ENCODE measurements at places on chromosomes 1 and 21.

GRCh38 chr1:219066631-219067349, 106.9 kb upstream of the LYPLAL1 start:
- H3K27me3 ChIP-seq: no peaks in the 10 kb centered on the region
- DNase-seq: no peak
- no peaks in the 10 kb centered on the region for H3K36me3 ChIP-seq
- H3K27ac ChIP-seq: no peak overlapping the region
- no peaks in the 10 kb centered on the region for H3K4me1 ChIP-seq
- H3K4me3 ChIP-seq: no peak overlapping the region

- no peak for DNase-seq
- no peaks in the 10 kb centered on the region for H3K36me3 ChIP-seq
- no peak overlapping the region for H3K27ac ChIP-seq
- no peaks in the 10 kb centered on the region for H3K27me3 ChIP-seq
- H3K4me1 ChIP-seq: peaks cover 12% of the 10 kb centered on the region
Observed at GRCh38 chr1:32984455-32985171, 20.0 kb upstream of the RNF19B start.

DNA sequence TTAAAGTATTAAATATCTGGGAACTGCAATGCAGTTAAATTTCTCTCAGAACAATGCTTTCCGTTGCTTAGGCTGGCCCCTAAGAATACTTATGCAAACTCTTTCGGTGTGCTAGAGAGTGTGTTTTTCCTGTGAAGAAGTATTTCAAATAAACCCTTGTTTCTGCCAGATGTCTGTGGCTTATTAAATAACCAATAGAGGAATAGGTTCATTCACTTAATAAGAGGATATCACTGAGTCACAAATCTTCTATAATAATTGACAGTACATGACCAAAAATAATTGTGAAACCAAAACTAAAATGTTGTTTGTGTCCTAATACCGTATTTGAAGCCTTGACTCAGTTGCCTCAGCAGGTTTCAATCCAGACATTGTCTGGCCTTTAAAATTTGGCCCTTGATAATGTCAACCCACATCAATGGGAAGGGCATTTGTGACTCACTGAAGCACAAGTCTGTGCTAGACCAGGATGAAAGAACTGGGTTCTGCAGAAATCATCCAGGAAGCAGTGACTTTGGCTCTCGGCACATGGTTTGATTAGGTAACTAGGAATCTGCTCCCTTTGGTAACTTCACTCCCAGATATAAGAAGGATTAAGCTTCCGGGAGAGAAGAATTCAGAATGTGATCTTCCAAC, 104.2 kb upstream of the BARHL2 start:
- no peak for DNase-seq
- no peaks in the 10 kb centered on the region for H3K27me3 ChIP-seq
- H3K36me3 ChIP-seq: no peaks in the 10 kb centered on the region
- H3K4me3 ChIP-seq: no peak overlapping the region
- H3K4me1 ChIP-seq: no peaks in the 10 kb centered on the region
- H3K27ac ChIP-seq: no peak overlapping the region

GRCh38 chr1:115949156-115949555, 27.2 kb upstream of the SLC22A15 start:
- no peak for DNase-seq
- H3K36me3 ChIP-seq: no peaks in the 10 kb centered on the region
- H3K4me3 ChIP-seq: no peak overlapping the region
- H3K27me3 ChIP-seq: no peaks in the 10 kb centered on the region
- no peaks in the 10 kb centered on the region for H3K4me1 ChIP-seq

DNA sequence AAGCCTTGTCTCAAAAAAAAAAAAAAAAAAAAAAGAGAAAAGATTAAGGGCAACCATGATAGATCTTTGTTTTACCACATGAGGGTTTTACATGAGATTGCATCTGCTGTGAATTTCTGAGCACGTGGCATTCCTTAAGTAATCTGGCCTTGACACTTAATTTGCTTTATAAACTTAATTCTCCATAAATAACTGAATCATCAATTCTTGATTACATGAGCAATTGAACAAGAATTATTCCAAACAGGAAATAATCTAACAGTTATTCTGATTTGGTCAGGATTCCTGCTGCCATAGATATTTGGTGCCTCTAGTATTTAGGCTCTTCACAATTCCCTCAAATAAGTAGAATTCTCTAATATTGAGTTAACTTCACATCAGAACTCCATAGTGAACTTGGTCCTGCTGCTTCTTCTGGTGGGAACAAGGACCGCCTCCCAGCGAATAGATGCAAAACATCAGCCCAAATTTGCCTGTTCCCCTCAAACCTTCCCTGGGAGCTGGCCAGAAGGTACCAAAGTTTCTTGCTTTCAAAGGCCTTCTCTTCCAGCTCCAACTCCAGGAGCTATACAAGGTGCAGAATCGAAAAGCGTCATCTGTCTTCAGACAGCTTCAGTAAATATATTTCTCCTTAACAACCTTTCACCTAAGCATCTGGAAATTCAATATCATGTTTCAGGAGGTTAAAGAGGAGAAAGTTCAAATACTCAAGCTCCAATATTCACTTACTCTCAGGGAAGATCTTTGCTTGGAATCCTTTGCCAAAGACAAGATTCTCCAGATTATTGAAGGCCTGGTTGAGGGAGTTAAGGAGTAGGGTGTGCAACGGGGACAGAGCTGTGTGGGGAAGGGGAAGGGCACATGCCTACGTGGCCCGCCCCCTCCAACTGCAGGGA, 1.0 kb downstream of the KRTCAP2 start:
- H3K4me1 ChIP-seq: peaks cover 17% of the 10 kb centered on the region
- DNase-seq: no peak
- peaks cover 37% of the 10 kb centered on the region for H3K36me3 ChIP-seq
- no peaks in the 10 kb centered on the region for H3K27me3 ChIP-seq

GRCh38 chr1:42923367-42924081, 35.1 kb downstream of the SLC2A1 start:
- H3K4me1 ChIP-seq: peaks cover 13% of the 10 kb centered on the region
- DNase-seq: no peak
- H3K27me3 ChIP-seq: no peaks in the 10 kb centered on the region
- H3K4me3 ChIP-seq: peak overlapping the region; percentile 77
- peak overlapping the region; percentile 95 for H3K27ac ChIP-seq

DNA sequence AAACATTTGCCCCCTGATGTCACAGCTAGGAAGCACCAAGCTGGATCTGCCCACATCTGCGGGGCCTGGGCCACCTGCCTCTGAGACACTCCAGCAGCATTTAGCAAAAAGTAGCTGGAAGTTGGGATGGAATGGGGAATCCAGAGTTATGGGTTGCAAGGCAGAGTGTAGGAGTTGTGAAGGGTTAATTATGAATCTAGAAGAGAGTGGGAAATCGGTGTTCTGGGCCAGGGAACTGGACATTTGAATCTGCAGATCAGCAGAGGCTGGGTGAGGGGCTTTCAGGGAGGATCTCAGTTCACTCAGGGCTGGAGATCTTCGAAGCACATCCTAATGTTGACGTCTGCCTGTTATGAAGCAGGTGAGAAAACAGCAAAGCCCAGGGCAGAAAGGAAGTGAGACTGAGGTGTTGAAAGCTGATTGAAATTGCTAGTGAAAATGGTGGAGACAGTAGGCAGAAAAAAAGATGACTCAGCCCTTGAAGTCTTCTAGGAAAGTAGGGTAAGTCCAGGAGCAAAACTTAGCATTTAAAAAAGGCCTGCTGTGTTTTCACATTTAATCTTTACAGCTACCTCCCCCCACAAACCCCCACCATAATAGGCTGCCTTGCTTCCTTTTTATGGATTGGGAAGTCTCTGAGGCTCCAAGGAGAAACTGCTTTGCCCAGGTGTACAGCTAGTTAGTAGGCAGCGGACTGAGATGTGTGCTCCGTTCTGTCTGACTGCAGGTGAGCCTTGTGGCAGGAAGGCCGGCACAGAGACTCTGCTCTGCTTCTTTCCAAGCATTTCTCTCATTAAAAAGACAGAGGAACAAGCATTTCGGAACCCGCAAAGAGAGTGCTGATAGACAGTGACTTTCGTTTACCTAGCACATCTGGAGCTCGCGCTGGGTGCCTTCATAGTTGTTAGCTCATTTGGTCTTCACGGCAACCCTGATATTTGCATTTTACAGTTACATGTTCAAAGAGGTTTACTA, 7.2 kb downstream of the VANGL1 start:
- H3K27ac ChIP-seq: no peak overlapping the region
- no peak overlapping the region for H3K4me3 ChIP-seq
- no peaks in the 10 kb centered on the region for H3K27me3 ChIP-seq
- peaks cover 11% of the 10 kb centered on the region for H3K4me1 ChIP-seq

DNA sequence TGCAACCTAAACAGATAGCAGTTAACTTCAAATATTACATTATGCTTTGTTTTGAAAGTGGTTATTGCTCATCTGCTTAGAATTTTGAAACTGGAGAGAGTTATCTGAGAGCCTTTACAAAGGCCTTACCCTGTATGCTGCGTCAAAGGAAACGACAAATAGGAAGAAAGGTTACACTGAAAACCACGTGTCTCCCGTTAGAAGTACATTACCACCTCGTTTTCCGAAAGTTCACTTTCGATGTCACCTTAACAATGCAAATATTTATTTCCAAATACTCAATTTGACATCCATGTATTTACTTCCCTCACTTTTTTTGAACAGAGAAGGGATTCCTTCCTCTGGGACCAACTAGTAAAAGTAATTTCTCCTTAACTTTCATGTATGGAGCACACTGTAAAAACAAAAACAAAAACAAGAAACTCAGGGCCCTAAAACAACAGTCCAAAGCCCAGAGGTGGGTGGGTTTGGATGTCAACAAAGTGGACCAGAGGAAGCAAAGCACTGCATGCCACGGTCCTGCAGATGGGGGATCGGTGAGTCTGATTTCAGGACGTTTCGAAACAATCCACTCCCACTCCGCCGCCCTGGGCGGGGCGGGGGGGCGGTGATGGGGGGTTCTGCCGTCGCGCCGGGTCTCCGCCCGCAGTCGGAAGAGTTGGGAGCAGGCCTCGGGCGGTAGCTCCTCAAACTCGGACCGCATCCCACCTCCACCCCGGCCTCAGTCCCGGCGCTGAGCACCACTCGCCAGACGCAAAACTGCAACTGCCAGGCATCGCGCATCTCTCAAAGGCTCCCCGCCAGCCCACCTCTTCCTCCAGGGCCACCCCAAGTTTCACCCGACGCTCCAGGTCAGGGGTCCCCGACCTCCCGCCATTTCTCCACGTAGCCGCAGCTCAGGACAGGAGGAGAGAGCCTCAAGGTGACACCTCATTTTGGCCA, 841 bp downstream of the ADSS2 start:
- peak overlapping the region; percentile 97 for H3K27ac ChIP-seq
- H3K4me1 ChIP-seq: peaks cover 12% of the 10 kb centered on the region
- DNase-seq: peak; percentile 32
- peaks cover 6% of the 10 kb centered on the region for H3K36me3 ChIP-seq
- H3K27me3 ChIP-seq: no peaks in the 10 kb centered on the region
- H3K4me3 ChIP-seq: peak overlapping the region; percentile 98

- peaks cover 37% of the 10 kb centered on the region for H3K36me3 ChIP-seq
- peak; percentile 20 for DNase-seq
- H3K27ac ChIP-seq: no peak overlapping the region
- no peaks in the 10 kb centered on the region for H3K27me3 ChIP-seq
Observed at GRCh38 chr21:44767834-44768831, 33.5 kb downstream of the UBE2G2 start.

GRCh38 chr1:87833166-87833565, 504.5 kb downstream of the LMO4 start:
- DNase-seq: no peak
- no peaks in the 10 kb centered on the region for H3K4me1 ChIP-seq
- no peaks in the 10 kb centered on the region for H3K27me3 ChIP-seq
- H3K36me3 ChIP-seq: no peaks in the 10 kb centered on the region
- no peak overlapping the region for H3K27ac ChIP-seq

DNA sequence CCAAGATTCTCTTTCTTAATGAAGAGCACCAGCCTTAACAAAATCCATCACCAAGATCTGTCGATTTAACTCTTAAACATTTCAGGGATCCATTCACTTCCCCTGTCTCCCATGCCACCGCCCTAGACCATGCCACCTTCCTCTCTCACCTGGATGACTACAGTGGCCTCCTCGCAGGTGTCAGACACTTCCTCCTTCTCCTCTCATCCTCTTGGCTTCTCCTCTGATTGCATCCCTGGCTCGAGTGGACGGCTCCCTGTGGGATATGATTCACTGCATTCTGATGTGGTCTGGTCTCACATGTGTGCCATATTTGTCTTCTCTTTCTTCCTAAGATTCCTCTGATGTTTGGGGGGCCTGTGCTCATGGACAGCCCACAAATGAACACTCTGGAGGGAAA, 66.4 kb upstream of the KLHDC7A start:
- no peaks in the 10 kb centered on the region for H3K36me3 ChIP-seq
- H3K4me3 ChIP-seq: no peak overlapping the region
- H3K27ac ChIP-seq: no peak overlapping the region

DNA sequence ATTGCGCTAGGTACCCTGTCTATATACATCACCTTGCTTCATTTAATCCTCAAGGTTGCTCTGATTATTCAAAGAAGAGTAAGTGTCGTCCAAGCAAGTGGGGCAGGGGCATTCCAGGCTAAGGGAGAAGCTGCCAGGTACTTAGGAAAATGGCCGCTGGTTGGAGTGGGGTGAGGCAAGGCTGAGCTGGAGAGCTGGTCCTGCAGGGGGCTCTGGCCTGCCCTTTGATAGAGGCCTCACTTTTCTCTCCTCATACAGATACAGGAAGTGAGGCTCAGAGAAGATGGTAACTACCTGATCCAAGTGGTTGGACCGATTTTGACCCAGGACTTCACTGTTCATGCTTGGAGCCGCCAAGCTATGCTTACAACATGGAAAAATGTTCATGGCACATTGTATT, 86.9 kb upstream of the ZBTB40 start:
- no peak overlapping the region for H3K4me3 ChIP-seq
- H3K4me1 ChIP-seq: no peaks in the 10 kb centered on the region

DNA sequence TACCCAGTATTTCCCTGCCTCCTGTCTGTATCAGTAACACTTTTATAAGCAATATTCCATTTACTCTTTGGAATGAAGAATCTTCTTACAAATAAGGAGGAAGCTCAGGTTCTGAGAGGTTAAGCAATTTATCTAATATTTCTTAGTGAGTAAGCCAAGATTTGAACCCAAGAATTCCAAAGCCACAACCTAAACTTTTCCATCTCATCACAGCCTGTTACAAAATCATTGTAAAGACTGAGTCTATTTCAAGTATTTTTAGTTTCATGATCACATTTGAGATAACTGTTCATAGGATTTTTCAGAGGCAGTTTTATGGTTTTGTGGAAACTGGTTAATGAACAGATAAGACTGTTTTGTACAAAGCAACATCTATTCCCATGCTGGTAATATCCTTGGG, 29.8 kb upstream of the HHAT start:
- H3K27me3 ChIP-seq: no peaks in the 10 kb centered on the region
- H3K4me3 ChIP-seq: no peak overlapping the region
- DNase-seq: no peak
- peaks cover 24% of the 10 kb centered on the region for H3K4me1 ChIP-seq
- no peaks in the 10 kb centered on the region for H3K36me3 ChIP-seq

DNA sequence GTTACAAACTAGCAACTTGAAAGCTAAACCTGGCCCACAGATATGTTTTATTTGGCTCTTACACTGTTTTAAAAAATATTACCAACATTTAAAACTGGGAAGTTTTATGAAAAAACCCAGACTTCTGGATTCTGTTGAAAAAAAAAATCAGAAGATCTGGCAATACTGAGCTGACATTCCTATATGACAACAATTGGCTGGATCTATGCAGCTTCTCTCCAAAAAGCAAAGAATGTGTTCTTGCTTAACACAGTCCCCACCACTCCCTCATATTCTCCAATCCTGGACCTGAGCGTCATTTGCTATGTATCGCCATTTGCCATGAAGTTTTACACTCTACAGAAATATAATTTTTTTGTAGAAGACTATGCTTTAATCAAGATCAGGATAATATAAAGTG, 859.6 kb downstream of the LTN1 start:
- no peaks in the 10 kb centered on the region for H3K36me3 ChIP-seq
- no peak overlapping the region for H3K4me3 ChIP-seq
- H3K27me3 ChIP-seq: no peaks in the 10 kb centered on the region
- no peaks in the 10 kb centered on the region for H3K4me1 ChIP-seq
- DNase-seq: no peak

- H3K27me3 ChIP-seq: no peaks in the 10 kb centered on the region
- no peaks in the 10 kb centered on the region for H3K36me3 ChIP-seq
- no peak overlapping the region for H3K4me3 ChIP-seq
- no peak overlapping the region for H3K27ac ChIP-seq
Observed at GRCh38 chr1:185200889-185201288, 43.9 kb downstream of the SWT1 start.

All from neuronal stem cell (in vitro differentiated cells).